Gastrocnemius medialis (tissue), 4 donors: ENCODE measurements at places on chromosomes 2 and 18.
A peak's percentile ranks its signal among the peaks of the same experiment; 100 is the strongest.

DNA sequence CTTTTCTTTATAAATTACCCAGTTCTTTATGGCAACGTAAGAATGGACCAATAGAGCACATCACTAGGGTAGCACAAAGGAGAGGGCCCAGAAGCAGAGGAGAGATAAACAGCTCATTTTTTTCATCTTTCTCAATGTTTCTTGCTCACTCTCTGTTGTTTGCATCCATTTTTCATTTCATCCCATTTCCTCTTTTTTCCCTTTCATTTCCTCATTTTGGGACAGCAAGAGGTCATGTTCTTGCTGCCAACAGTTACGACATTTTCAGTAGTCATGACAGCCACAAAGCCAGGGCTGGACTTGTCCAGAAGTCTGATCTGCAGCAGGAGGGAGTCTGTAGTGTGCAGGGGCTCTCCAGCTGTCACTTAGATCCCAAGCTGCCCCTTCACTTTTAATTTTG, 52.7 kb upstream of the CYP1B1 start:
- peak; percentile 29 for DNase-seq

- DNase-seq, result no peak
Observed at GRCh38 chr2:178915423-178916173, 108.4 kb upstream of the TTN start.

GRCh38 chr2:109185338-109185737, 56.3 kb downstream of the SH3RF3 start:
- DNase-seq, result peak; percentile 92

DNA sequence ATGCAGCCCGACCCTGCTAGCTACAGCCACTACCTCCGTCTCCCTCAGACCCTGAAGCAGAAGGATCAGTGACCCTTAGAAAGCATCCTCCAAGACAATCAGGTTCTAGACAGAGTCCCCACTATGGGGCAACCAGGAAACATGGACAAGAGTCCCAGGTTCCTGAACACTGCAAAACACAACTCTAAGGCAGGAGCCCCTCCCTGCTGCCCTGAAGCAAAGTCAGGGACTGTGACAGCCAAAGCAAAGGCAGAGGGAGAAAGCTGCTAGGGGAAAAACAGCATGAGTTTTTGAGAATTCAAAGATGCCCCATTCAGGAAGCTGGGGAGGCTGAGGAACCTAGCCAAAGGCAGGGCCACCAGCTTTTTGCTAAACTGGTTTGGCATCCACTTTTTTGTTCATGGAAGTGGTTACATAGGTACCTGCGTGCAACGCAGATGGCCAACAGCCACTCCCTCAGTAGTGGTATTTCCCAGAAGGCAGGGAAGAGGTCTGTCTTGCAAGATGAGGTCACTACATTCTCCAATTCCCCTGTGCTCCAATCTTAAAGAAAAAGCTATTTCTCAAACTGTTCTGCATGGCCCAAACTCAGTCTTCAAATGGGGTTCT, 33.2 kb downstream of the MYO5B start:
- DNase-seq, result no peak

DNA sequence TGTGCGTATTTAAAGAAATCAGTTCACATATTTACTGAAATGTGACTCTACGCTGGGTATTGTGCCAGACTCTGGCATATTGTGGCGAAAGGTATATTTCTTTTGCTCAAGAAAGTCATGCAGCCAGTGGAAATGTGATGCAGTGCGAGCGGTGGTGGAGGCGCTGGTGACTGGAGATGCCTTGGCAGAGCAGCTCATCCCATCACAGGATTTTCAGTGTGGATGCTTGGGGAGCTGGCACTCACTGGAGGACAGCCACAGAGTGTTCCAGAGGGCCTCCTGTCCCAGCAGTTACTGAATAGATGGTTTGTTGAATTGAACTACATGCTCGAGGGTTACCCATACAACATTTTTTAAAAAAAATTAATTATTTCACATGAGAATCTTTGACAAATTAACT, 117.6 kb downstream of the ZNF407 start:
- DNase-seq, result no peak

- no peak for DNase-seq
Observed at GRCh38 chr2:105114551-105114950, 76.7 kb downstream of the MRPS9 start.

DNA sequence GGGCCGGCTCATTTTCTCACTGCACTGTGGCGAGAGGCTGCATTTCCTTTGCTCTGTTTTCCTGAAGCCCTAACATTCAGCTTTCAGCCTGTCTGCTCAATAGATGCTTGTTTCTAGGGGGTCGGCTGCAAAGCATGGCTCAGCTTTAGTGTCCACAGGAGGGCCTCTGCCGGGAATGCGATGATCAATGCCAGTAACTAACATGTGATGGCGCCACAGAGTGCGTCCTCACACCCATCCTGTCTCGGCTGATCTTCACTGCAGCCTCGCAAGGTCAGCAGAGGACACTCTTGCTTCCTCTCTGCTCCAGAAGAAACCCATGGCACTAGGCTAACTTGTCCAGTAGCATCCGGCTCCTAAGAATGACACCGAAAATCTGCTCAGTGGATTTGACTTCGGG, 156.4 kb upstream of the PXDN start:
- DNase-seq, result no peak

- no peak for DNase-seq
Observed at GRCh38 chr2:42063431-42064171, 15.8 kb downstream of the PKDCC start.

DNA sequence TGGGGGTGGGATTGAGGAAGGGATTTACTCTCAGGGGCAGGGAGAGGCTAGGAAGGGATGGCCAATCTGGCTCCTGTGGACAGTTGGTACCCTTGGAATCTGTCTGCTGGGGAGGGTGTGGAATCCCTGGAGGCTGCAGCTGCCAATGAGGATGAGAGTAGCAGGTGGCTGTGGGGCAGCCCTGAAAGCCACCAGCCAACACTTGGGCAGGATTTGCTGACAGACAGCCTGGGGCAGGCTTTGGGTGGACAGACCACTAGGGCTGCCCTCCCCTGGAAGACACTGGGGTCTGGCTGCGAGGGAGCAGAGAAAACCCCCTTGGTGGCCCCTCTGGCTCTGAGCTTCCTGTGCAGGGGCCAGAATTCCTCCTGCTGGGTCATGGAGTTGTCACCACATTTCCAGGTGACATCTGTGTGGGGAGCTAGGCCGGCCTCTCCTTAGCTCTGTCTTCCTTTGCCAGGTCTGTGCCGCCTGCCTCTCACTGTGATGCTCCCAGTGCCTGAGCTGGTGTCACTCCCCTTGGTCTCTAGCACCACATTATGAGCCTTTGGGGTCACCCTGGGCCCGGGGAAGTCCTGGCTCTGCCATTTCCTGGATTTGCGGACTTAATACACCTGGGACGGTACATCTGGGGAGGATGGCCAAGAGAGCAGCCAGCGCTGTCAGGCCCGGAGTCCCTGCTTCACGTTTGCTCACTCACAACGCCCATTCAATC, 13.4 kb upstream of the ARHGEF4 start:
- no peak for DNase-seq

- DNase-seq, result no peak
Observed at GRCh38 chr18:8949206-8949605, 153.3 kb upstream of the NDUFV2 start.

- DNase-seq, result no peak
Observed at GRCh38 chr2:193428336-193428818, 1233.6 kb upstream of the TMEFF2 start.

GRCh38 chr2:179595284-179595683, 266.1 kb downstream of the ZNF385B start:
- peak; percentile 57 for DNase-seq

DNA sequence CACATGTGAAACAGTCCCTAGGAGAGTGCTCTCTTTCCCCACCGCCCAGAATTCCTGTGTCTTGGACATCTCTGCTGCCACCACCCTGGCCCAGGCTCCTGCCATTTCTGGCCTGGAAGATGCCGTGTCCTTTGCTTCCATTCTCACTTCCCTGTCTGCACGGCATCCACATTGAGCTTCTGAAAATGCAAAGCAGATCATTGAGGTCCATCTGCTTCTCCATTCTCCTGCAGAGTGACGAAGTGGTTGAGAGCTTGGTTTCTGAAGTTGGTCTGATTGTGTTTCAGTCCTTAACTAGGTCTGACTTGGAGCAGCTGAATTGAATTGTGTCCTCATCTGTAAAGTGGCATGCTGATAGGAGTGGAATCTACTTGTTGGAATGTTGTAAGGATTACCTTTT, 98.7 kb upstream of the MGAT5 start:
- no peak for DNase-seq

- no peak for DNase-seq
Observed at GRCh38 chr2:173451118-173451517, 96.4 kb downstream of the CDCA7 start.

- DNase-seq, result no peak
Observed at GRCh38 chr2:11778416-11778815, 32.0 kb downstream of the LPIN1 start.

- DNase-seq, result no peak
Observed at GRCh38 chr2:95347681-95348608, 50.8 kb downstream of the KCNIP3 start.

DNA sequence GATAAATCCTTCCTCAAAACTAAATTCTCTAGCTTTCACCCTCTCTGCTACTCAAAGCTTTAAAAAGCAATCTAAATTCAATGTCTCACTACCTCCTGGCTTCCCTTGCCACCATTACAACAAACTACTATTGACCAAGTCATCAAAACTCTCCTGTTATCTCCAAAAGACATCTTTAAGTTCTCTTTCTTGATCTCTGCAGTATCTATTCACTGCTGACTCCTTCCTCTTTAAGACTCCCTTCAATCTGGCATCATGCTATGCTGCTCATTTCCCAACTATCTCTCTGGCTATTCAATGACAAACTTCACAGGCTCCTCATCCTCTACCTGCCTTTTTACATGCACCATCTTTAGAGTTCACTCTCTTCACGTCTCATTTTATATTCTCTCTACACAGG, 5.9 kb downstream of the PPP3R1 start:
- no peak for DNase-seq

DNA sequence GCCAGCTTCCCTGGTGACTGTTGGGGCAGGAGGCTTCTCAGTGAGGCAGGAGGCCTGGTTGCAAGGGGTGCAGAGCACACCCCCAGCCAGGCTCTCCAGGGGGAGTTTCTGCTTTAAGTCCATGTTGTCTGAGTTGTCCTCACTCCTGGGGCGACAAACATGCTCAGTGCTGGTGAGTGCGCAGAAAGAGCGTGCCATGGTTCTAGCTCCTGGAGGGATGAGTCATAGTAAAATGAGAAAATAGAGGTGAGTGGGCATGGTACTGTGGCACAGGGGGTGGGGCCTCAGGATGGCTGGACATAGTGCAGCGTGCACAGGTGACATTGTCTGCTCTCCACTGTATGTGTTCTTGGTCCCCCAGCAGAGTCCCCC, 457.2 kb upstream of the HS6ST1 start:
- DNase-seq, result no peak

GRCh38 chr2:239828192-239828972, 196.8 kb downstream of the NDUFA10 start:
- DNase-seq, result no peak

- no peak for DNase-seq
Observed at GRCh38 chr18:3610813-3611212, 160.8 kb downstream of the TGIF1 start.

GRCh38 chr2:166468124-166469024, 25.7 kb downstream of the SCN7A start:
- no peak for DNase-seq

DNA sequence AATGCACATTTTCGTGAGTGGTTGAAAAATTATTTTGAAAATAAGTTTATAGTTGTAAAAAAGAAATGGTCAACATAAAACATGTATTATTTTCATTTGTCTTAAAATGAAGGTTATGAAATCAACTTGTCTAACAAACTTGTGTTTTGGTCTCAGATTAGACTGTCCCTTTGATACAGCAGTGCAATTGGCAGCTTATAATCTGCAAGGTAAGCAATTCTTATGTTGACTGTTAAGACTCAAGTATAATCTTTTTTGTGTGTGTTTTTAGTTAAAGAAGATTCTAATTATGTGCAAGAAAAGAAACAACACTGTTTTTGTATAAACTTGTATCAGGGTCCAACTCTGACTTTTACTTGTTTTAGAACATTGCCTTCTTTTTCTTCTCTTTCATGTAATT, 62.7 kb downstream of the EPB41L5 start:
- DNase-seq, result no peak

DNA sequence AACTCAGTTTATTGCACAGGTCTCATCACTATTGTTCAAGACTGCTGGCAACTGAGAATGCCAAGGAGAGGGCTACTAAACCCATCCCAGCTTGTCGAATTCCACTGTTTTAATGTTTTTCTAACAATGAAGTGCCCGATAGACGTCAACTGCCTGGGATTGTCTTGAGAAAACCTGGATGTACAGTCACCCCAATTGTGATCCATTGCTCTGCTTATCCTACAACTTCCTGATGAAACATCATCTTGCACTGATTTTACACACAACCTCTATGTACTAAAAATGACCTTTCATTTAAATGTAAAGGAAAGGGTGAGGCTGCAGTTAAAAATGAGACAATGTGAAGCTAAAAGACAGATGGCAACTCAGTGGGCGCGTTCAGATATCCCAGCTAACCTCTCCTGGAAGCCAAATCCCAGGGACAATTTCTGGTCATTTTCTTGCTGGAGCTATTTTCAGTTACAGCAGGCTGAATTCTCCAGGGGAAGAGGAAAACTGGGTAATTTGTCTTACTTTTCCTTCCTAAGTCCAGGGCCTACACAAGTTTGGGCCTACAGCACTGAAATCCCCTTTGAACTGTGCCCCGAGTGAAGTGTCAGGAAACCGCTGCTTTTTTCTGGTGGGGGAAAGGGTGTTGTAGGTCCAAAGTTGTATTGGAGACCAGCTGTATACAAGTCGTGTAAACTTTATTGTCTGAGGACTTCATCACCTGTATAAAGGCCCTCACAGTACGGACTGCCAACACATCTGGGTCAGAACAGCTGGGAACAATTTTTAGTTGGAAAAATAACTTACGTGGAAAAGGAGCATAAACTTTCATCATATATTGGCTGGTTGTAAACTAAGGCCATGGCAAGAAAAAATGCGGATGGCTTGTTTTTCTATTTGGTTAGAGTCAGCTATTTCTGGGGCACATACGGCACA, 68.9 kb upstream of the LTBP1 start:
- DNase-seq, result no peak

DNA sequence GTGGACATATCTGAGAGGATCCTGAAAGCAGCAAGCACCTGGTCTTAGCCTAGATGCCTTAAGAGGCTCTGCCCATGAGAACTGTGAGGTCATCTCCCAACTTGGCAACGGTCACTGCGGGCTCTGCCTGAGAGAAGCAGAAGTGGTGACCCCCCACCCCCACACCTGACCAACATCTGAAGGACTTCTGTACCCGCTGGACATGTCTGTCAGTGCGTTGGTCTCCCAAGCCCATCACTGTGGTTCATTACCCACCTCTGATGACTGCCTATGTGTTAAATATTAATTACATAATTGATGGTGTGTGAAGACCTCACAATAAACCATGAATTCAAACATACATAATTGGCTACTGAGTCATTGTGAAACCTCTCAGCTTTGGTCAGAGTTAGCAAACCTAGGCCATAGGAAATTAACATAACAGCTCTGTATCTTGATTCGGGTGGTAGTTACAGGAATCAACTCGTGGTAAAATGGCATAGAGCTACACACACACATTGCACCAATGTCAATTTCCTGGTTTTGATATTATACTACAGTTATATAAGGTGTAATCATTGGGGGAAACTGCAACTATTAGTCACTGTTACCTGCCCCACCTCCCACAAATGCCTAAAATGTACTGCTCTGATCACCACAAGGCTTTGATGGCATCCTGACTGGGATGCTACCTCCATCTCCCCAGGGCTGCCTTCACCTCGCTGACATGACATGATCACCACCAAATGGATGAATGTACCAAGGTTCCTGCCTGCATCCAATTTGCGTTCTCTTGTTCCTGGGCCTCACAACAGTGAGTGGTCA, 4.3 kb upstream of the GALNT1 start:
- DNase-seq, result no peak

- DNase-seq, result no peak
Observed at GRCh38 chr2:218125095-218125494, 733 bp upstream of the CXCR2 start.
